ENCODE measurements at places on chromosomes 2 and 18. TPM values are rescaled to one million over a fixed set of nuclear protein-coding genes. Genes with fewer than 3 reads are reported as not detected.

GRCh38 chr2:192551760-192552159 lies 357.0 kb upstream of the TMEFF2 start:
- no peak for DNase-seq

- peak; percentile 4 for DNase-seq
Observed at GRCh38 chr2:5067816-5068215, 624.4 kb upstream of the SOX11 start.

DNA sequence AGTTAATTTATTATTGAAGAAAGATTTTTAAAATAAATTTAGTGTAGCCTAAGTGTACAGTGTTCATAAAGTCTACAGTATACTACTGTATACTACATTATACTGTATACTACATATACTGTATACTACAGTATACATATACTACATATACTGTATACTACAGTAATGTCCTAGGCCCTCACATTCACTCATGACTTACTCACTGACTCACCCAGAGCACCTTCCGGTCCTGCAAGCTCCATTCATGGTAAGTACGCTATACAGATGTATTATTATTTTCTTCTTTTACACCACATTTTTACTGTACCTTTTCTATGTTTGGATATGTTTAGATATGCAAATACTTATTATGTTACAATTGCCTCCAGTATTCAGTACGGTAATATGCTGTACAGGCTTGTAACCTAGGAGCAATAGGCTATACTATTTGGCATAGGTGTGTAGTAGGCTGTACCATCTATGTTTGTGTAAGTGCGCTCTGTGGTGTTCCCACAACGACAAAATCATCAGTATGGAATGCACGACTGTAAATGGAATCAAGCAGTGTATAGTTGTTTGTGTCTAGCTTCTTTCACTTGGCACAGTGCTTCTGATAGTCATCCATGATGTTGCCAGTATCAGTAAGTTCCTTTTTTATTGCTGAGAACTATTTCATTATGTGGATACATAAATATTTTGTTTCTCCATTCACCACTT lies 245.7 kb downstream of the MTX2 start:
- DNase-seq = no peak

HJURP gene
- 6.5 TPM for total RNA-seq

RUFY4 gene
- not detected for total RNA-seq

TEX44 gene
- total RNA-seq = not detected

PTPRN gene
- 3.8 TPM for total RNA-seq

CSRNP3 gene
- total RNA-seq = 1.6 TPM
